ENCODE measurements at places on chromosomes 2 and 18. TPM values are rescaled to one million over a fixed set of nuclear protein-coding genes. Genes with fewer than 3 reads are reported as not detected.

The ANO7 gene
- total RNA-seq = 2.4 TPM

The ACKR3 gene
- 0.42 TPM for total RNA-seq

The HOXD3 gene
- not detected for total RNA-seq

- H3K36me3 ChIP-seq = no peaks in the 10 kb centered on the region
- peaks cover 62% of the 10 kb centered on the region for H3K27me3 ChIP-seq
- no peak overlapping the region for H3K27ac ChIP-seq
- no peak for DNase-seq
- no peak overlapping the region for H3K4me3 ChIP-seq
Observed at GRCh38 chr2:66427300-66427699, 7.6 kb upstream of the MEIS1 start.

DNA sequence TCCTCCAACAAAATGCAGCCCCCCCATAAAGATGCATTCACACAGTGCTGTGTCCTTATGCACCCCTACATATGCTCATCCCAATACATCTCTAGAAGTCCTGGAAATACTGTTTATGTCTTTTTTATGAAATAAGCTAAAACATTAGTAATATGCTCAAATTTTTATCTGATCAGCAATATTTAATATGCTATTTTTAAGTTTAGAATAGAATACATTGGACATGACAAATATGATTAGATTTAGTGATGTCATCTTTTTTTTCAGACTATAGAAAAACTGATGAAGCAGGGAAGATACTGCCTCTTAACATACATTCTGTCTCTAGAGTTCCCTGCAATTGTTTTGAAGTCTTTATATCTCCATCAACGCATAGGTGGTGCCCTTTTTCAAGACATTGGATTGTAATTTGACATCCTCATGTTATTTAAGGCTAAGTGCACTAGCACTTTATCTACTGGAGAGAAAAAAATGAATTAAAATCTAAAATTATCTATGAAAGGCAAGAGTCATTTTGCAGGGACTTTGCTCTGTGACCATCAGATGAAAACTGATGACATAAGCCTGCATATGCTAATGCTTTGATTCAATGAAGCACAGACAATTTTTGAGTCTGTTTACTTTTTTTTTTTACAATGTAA, 395.3 kb downstream of the LPIN1 start:
- H3K4me1 ChIP-seq = no peaks in the 10 kb centered on the region
- H3K27me3 ChIP-seq = peaks cover 11% of the 10 kb centered on the region
- no peak overlapping the region for H3K27ac ChIP-seq
- DNase-seq = no peak

- peaks cover 3% of the 10 kb centered on the region for H3K36me3 ChIP-seq
- H3K4me3 ChIP-seq = no peak overlapping the region
- H3K27me3 ChIP-seq = no peaks in the 10 kb centered on the region
- no peak for DNase-seq
Observed at GRCh38 chr2:159265171-159265576, 21.3 kb downstream of the WDSUB1 start.

- H3K4me1 ChIP-seq = peaks cover 7% of the 10 kb centered on the region
- DNase-seq = no peak
- no peak overlapping the region for H3K27ac ChIP-seq
Observed at GRCh38 chr2:24618144-24618543, 127.1 kb downstream of the NCOA1 start.

- peaks cover 29% of the 10 kb centered on the region for H3K27me3 ChIP-seq
- no peak overlapping the region for H3K4me3 ChIP-seq
- no peaks in the 10 kb centered on the region for H3K4me1 ChIP-seq
- H3K27ac ChIP-seq = no peak overlapping the region
- no peaks in the 10 kb centered on the region for H3K36me3 ChIP-seq
Observed at GRCh38 chr2:177698281-177698680, 305.7 kb downstream of the AGPS start.

Data from activated T-helper 1 cell treated with anti-CD3 and anti-CD28 coated beads, Interleukin-12 subunit alpha, Interleukin-12 subunit beta, Interleukin-2, Interleukin-4 antibody, amounts not matched to agents 30 ng/mL and 10 ng/mL and 1 ng/mL, durations not matched to agents 14 hours and 24 hours and 36 hours (primary cell).